Urinary bladder (tissue), 4 donors: ENCODE measurements at places on chromosomes 4 and X. TPM values are rescaled to one million over a fixed set of nuclear protein-coding genes. Genes with fewer than 3 reads are reported as not detected.

HS3ST1 gene
- 15.8 TPM for polyA plus RNA-seq

TMEM131L gene
- 9.6 TPM for polyA plus RNA-seq

DNA sequence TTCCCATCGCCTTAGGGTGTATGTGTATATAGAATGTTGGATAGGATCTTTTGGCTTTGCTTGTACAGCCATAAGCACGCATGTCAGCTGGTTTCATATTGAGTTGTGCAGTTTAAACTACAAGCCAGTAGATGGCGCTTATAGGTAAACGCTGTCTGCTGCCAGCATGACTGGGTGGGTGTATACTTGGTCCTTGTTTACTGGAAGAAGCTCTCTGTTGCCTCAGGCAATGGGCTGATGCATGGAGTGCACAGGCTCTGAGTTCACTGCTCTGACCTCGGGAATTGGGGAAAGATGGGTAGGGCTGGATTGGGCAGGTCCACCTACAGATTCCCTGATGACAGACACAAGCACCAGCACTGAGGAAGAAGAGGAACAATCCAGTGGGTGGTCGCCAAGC, 831.5 kb downstream of the STIM2 start:
- no peak for DNase-seq

DNA sequence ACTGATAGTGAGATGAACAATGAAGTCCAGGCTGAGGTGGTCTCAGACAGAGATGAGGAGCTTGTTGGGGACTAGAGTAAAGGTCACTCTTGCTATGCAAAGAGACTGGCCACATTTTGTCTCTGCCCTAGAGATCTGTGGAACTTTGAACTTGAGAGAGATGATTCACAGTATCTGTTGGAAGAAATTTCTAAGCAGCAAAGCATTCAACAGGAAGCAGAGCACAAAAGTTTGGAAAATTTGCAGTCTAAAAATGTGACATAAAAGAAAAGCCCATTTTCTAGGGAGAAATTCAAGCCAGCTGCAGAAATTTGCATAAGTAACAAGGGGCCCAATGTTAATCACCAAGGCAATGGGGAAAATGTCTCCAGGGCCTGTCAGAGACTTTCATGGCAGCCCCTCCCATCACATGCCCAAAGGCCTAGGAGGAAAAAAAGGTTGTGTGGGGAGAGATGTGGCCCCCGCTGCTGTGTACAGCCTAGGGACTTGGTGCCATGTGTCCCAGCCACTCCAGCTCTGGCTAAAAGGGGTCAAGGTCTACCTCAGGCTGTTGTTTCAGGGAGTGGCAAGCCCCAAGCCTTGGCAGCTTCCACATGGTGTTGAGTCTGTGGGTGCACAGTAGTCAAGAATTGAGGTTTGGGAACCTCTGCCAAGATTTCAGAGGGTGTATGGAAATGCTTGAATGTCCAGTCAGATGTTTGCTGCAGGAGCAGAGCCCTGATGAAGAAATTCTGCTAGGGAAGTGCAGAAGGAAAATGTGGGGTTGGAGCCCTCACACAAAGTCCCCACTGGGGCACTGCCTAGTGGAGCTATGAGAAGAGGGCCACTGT, 262.8 kb downstream of the DKK2 start:
- DNase-seq = no peak

DNA sequence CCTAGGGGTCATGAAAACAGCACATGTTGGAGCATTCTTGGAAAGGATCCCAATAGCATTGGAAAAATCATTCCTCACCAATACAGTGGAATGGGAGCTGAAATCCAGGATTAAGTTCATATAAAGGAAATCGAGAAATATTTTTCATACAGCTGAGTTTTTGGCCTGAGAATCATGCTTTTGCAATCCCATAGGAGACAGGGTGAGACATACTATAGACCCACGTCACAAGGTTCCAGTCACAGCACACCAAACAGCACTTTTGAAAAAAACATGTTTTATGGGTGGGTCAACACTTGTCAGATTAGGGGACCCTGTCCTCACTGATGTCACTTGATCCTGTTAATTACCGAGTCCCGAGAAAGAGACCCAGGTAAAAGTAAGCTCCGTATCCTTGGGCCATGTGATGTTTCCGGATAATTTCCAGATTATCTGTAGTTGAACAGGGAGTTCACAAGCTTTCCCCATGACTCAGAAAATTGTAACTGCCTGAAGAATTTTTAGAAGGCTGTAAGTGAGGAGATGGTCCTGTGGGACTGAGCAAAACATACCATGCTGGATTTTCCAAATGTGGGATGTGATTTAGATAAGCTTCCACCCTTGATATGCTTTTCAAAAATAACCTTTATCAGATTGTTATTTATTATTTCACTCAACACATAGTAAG, 80.9 kb upstream of the TLR3 start:
- no peak for DNase-seq

DNA sequence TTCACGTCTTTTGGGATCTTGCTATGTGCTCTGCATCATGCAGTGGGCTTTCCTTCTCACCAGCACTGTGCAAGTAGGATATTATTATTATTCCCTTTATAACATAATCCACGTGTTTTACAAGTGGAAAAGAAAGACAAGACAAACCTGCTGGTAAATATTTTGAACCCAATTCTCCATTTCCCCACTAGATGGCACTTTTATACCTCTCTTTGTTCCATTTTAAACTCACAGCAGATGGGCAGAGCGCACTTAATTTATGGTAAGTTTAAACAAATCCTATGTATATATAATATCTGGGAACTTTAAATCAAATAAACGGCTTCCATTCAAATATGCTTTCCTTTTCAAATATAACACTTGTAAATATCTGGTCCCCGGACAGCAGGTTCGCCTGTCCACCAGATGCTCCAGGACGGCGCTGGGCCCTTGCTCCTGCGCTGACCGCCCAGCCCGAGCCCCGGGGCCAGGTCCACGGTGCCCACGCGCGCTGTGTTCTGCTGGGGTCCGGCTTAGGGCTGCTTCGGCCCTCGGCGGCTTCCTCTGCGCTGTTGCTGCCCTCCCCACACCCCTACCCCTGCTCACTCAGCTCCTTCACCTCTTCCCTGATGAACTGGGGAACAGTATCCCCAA, 31.1 kb downstream of the F11 start:
- peak; percentile 49 for DNase-seq

DNA sequence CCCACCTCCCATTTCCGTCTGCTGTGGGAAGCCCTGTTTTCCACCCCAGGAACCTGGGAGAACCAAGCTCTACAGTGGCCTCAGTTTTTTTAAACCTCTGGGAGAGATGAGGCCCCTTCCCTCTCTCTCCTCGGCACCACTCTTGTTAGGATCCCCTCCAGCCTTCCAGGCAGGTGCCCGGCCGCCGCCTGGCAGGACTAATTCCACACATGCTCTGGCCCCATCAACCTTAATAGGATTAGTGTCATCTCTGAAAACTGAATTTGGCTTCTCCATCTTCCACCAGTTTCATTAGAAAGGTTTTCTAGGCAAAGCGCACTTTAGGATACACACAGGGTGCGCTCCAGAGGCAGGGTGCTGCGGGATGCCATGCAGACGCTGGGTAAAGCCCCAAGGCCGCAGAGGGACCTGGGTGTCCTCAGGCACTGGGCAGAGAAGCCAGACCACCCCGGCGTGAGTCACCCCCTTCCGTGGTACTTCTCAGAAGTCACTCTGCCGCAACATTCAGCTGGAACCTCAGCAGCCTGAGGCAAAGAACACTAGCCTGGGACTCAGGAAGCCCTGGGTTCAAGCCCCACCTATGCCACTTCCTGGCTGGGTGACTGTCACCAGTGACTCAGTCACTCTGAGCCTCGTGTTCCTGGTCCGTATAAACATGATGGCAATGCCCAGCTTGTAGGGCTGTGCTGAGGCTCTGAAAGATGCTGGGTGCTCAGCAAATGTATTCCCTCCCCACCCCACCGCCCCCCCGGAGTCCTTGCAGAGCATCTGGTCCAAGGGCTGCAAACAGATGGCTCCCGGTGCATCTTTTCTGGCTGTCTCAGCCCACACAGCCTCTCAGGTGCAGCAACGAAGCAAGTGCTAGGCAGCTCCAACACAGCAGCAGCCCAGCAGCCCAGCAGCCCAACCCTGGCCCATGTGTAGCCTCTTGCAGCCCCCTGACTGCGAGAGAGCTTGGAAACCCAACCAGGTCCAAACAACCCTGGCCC, 29.1 kb downstream of the PPP2R2C start:
- no peak for DNase-seq

DNA sequence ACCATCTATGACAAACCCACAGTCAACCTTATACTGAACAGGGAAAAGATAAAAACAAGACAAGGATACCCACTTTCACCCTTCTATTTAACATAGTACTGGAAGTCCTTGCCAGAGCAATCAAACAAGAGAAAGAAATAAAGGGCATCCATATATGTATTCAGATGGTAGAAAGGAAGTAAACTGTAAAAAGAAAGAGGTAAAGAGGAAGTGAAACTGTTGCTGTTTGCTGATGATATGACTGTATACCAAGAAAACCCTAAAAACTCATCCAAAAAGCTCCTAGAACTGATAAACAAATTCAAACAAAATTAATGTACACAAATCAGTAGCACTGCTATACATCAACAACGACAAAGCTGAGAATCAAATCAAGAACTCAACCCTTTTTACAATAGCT, 538.7 kb upstream of the PABPC4L start:
- no peak for DNase-seq

- no peak for DNase-seq
Observed at GRCh38 chr4:8171984-8172924, 13.6 kb upstream of the ABLIM2 start.

- DNase-seq = no peak
Observed at GRCh38 chrX:1581132-1581531, 10.3 kb upstream of the AKAP17A start.

DNA sequence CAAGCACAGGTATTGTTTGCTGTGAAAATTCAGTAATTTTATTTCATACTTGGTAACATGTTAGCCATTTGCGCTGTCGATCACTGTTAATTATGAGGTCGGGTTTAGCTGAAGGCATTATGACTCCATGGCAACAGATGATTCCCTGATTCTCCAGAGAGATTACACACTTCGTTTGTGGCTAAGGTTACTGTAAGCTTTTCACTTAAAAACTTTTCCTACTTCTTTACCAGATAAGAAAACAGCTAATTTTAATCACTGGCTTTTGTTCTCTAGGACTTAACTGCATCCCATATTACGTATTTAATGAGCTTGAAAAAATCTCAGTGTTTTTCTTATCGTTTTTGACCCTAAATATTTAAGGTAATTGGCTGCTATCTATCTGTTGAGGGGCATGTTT, 2.1 kb downstream of the GSTCD start:
- no peak for DNase-seq

GRCh38 chr4:150237110-150237872, 159.0 kb downstream of the DCLK2 start:
- DNase-seq = no peak

DNA sequence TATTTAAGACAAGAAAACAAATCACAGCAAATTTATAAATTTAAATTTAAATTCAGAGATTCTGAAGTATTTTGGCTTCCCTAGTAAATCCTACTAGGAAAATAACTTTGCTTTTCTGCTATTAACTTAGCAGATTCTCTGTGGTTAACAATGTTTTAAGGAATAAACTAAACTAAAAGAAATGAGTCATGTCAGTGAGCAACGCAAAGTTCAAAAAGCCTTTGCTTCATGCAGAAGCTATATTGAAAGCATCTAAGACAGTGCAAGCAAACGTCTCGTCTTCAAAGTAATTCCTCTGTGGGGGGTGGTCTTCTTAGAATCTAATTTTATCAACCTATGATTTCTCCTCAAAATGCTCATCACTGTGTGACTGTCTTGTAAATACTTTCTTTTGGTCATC, 30.1 kb downstream of the GABRB1 start:
- DNase-seq = no peak

DNA sequence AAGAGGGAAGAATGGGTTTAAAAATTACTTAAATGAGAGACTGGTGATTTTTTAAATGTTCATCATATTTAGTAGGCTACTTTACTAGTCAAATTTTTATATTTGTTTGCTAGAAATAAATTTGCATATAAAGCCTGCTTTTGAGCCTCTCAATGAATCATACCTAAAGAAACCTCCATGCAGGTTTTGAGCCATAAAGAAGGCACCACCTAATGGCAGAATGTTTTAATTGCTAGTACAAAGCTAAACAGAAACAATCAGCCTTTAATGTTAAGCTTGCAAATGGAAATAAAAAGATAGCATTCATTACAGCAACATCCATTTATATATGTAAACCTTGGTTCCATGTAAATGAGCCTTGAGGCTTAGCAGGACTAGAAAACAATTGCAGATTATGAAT, 989.7 kb downstream of the CCSER1 start:
- no peak for DNase-seq

DNA sequence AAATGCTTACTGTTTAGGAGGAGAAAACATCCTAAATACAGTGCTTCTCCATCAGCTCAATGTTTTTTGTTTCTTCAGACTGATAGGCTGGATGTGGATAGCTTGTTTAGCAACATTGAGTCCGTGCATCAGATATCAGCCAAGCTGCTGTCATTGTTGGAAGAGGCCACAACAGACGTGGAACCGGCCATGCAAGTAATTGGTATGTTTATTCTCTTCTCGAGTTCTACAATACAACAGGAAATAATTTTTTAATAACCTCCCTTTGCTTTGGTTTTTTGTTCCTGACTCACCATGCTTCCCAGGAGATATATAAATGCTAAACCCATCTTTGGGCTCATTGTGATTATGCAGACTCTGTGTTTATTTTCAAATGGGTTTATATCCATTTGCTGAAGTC, 60.9 kb downstream of the ARHGEF38 start:
- no peak for DNase-seq

DNA sequence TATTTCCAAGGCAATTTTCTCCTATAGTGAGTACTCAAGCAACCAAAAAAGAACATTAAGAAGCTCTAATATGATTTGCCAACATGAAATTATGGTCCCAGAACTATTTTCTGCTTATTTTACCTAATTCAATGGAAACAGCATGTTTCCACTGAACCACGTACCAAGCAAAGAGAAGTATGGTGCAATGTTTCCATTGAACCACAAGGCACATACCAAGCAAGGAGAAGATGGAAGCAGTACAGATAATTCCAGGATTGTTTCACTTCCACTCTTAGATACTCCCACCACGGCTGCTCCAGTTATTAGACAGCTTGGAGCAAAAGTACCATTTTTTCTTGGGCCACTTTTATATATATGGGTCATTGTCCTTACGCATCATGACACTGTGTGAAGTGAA, 164.9 kb downstream of the RNF150 start:
- no peak for DNase-seq

DNA sequence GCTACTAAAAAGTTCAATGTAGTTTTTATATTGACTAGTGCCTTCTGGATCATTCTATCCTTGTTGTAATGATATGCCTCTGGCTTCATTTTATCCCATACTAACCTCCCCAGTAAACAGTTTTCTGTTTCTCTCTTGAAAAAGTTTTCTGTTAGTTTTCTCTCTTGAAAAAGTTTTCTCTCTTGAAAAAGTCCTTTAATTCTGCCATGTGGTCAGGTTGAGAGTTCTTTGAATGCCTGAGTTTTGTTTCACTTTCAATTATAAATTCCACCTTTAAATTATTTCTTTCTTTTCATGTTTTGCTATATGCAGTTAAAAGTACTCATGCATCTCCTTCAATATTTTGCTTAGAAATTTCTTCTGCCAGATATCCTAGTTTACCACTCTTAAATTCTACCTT, 1139.6 kb downstream of the STPG2 start:
- no peak for DNase-seq
